ENCODE measurements at places on chromosomes 2 and 18. TPM values are rescaled to one million over a fixed set of nuclear protein-coding genes. Genes with fewer than 3 reads are reported as not detected.

DNA sequence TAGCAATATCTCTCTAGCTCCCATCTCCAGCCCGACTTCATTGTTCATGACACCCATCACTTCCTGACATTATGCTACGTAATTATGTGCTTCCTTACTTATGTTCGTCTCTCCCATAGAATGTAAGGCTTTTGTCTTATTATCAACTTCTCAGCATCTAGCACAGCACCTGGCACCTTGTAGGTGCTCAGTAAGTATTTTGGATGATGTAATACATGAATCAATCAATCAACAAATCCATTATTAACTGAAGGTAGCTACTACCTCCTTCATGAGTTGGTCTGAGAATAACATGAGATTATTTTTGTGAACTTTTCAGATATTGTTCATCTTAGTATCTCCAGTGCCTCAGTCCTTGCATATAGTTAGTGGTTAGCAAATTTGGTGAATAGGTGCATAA, 109.3 kb downstream of the EN1 start:
- no peak overlapping the region for H3K4me3 ChIP-seq
- H3K36me3 ChIP-seq = no peaks in the 10 kb centered on the region
- H3K27me3 ChIP-seq = no peaks in the 10 kb centered on the region
- no peak for DNase-seq
- H3K4me1 ChIP-seq = no peaks in the 10 kb centered on the region

ANKRD53 gene
- total RNA-seq = not detected

- no peak overlapping the region for H3K4me3 ChIP-seq
- H3K4me1 ChIP-seq = no peaks in the 10 kb centered on the region
- DNase-seq = no peak
Measured at GRCh38 chr2:126635281-126635680, 20.7 kb upstream of the GYPC start.

GRCh38 chr2:156145976-156146375, 186.5 kb downstream of the NR4A2 start:
- DNase-seq = no peak
- H3K27ac ChIP-seq = no peak overlapping the region
- H3K36me3 ChIP-seq = no peaks in the 10 kb centered on the region
- no peaks in the 10 kb centered on the region for H3K4me1 ChIP-seq
- no peak overlapping the region for H3K4me3 ChIP-seq

DNA sequence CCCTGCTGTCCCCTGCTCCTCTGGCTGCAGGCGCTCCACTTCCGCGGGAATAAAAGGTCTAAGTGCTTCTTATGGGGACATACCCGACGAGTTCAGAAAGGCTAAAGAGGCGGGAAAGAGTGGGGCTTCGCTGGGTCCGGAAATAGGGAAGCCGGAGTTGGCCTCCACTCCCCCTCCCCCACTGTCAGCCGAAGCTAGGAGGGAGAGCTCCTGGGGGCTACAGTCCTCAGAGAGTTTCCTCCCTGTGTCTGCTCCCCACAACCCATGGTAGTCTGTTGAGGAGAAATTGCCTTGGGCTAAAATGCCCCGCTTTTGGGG, 7.2 kb downstream of the GAD1 start:
- H3K4me3 ChIP-seq = no peak overlapping the region
- peaks cover 67% of the 10 kb centered on the region for H3K27me3 ChIP-seq
- no peak for DNase-seq
- peaks cover 29% of the 10 kb centered on the region for H3K4me1 ChIP-seq
- no peaks in the 10 kb centered on the region for H3K36me3 ChIP-seq

KLHL41 gene
- not detected for total RNA-seq

GRCh38 chr2:237180187-237180586, 94.5 kb downstream of the COPS8 start:
- H3K4me3 ChIP-seq = no peak overlapping the region
- H3K36me3 ChIP-seq = no peaks in the 10 kb centered on the region
- DNase-seq = no peak
- H3K27me3 ChIP-seq = peaks cover 24% of the 10 kb centered on the region
- H3K4me1 ChIP-seq = no peaks in the 10 kb centered on the region
- no peak overlapping the region for H3K27ac ChIP-seq

Measured in activated CD4-positive, alpha-beta memory T cell treated with anti-CD3 and anti-CD28 coated beads, Interleukin-2, amount 10 ng/mL, durations not matched to agents 7 days and 5 days (primary cell).